ENCODE measurements at places on chromosomes 5 and 9.

DNA sequence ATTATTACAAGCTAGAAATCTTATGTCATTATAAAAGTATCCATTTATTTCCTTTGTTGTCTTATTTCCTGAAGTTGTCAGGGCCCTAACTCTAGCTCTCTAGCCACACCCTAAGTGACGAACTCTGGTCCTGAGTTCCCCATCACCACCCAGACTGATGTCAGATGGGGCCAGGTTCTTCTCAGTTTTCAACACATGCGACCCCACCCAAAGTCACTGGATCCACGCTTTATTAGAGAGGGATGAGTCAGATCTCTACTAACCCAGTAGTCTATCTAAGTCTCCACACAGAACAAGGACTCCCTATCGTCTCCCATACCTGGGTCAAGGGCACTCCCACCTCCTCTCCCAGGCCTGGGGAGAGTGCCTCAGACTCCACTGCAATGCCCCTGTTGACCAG, 6.8 kb upstream of the FEM1C start:
- peak; percentile 18 for DNase-seq

GRCh38 chr5:157184117-157184670, 3.6 kb downstream of the ITK start:
- DNase-seq: no peak

DNA sequence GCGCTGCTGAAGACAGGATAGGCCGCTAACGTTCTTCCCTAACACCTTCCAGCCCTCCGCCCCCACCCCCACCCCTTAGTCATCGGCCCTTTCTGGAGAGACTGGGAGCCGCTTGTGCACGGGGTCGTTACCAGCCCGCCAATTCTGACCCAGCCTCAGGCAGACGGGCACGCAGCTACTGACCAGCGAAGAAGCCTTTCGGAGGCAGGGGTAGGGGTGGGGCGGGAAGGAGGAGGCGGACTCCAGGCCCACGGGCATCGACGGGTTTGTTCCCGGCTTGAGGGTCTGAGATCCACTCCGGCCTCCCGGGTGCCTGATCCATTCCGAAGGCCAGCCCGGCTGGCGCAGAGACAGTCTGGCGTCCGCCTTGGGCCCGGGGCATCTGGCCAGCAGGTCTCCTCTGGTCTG, 729 bp upstream of the HAND1 start:
- no peak for DNase-seq

- DNase-seq: no peak
These were observed 203.6 kb upstream of the PRDM9 start for GRCh38 chr5:23303836-23304235.

DNA sequence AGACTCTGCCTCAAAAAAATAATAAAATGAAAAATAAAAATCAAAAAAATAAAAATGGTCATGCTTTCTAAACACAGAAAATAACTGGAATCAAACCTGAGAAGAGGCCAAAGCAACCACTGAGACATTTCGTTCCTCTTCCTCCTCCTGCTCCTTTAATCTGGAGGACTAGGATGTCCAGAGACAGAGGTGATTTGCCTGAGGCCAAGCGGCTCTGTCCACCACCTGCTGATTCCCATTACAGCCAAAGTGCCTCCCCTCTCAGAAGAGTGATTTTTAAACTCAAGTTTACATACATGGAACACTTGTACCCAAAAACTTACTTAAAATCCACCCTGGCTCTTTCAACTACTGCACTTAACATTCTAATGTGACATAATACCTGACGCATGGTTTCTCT, 65.6 kb downstream of the TLE1 start:
- no peak for DNase-seq

DNA sequence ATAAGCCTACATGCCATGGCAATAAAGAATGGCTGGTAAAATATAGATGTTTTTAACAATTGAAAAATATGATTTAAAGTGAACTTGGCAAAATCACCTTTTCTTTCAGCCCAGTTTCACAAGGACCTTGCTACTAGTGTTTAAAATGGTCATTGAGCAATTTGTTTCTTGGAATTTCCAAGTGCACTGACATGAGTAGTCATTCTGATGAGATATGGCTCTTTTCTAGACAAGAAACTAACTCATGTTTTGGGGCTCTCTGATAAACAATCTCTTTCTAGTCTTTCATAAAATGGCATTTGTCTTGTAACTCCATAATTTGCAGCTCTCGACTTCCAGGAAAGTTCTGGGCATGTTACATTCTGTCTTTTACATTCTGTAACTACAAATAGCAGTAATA, 176.8 kb downstream of the NR2F1-AS1 start:
- DNase-seq: no peak

DNA sequence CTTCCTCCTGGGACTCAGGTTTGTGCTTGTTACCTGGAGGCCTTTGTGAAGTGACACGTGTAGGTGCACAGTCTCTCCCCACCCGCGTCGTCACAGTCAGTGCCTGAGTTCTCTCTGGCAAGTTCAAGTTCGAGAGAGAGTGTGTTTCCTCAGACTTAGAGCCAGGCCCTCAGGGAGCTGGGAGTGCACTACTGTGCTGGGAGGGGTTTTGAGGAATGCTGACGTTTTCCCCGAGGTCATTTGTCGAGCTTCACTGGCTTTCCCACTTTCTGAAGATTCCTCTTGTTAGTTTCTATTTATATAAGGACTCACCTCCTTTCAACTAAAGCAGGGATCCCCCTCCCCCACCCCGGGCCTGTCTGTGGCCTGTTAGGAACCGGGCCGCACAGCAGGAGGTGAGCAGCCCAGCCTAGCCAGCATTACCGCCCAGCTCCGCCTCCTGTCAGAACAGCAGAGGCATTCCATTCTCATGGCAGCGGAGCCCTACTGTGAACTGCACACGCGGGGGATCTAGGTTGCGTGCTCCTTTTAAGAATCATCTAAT, 209.2 kb downstream of the DIRAS2 start:
- no peak for DNase-seq
